ENCODE measurements at places on chromosomes 7 and 10. TPM values are rescaled to one million over a fixed set of nuclear protein-coding genes. Genes with fewer than 3 reads are reported as not detected.
A peak's percentile ranks its signal among the peaks of the same experiment; 100 is the strongest.

The IDI2 gene
- total RNA-seq: not detected

The VWDE gene
- 1.3 TPM for total RNA-seq

The RNF133 gene
- not detected for total RNA-seq

The ZNF727 gene
- 0.29 TPM for total RNA-seq

The ATRNL1 gene
- total RNA-seq: not detected

DNA sequence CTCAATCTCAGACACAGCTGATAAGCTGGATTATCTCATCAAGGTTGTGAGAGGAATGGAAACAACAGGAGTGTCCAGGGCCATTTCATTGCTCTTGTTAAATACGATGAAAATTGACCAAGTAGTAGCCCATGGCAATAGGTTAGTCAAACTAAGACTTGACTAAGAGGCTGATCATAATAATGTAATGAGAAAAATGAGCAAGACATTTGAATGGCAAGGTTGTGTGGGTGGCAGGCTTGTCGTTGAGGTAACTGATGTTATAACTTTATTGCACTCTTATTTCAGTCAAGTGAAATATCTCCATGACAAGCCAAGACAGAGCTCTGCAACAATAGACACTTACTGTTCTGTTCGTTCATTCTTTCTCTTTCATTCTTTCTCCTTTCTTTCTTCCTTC is 532.0 kb downstream of the GATA3 start:
- DNase-seq: no peak

DNA sequence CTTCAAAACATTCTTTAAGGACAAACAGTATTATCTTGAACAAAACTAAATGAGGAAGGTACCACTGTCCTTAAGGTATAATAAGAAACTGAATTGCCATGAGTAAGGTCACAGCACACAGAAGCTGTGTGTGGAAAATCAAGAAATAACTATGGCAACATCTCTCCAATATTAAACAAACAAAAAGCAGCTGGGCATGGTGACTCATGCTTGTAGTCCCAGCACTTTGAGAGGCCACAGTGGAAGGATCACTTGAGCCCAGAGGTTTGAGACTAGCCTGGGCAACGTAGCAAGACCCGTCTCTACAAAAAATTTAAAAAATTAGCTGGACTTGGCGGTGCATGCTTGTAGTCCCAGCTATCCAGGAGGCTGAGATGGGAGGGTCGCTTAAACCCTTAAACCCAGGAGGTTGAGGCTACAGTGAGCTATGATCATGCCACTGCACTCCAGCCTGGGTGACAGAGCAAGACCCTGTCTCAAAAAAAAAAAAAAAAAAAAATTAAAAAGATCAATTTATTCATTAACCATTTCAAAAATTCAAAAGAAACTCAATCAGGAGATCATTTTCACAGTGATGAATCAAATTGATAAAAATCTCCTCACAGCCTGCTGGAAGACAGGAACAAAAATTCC is 195.4 kb downstream of the SKIDA1 start:
- no peak for DNase-seq

DNA sequence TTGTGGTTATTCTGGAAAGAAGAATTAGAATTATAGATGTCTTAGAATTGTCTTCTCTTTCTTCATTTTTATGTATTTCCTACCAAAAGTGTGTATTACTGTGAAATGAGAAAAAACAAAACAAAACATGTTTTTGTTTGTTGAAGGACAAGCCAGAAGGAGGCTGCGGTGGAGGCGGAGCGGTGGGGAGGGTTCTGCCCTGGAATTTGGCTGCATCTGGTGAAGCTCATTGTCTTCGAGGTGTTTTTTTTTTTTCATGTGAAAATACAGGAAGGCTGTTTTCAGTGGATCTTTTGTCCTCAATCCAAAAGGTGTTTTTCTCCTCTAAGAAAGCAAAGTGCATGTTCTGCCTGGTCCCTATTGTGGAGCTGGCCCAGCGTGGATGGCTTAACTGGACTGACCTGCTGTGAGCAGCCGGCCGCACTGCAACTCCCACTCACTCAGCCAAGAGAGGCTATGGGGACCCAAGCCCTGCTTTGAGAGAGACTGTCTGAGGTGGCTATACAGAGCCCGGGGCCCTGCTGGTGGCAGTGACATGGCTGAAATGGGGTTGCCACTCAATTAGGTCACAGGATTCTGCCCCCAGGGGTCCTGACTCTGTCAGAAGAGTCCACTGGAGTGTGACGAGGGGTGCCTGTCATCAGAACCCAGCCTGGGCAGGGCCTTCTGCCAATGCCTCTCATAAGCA is 184.9 kb upstream of the MKI67 start:
- DNase-seq: no peak

- DNase-seq: no peak
These were observed 221.8 kb upstream of the TMEM72 start for GRCh38 chr10:44689368-44689767.

DNA sequence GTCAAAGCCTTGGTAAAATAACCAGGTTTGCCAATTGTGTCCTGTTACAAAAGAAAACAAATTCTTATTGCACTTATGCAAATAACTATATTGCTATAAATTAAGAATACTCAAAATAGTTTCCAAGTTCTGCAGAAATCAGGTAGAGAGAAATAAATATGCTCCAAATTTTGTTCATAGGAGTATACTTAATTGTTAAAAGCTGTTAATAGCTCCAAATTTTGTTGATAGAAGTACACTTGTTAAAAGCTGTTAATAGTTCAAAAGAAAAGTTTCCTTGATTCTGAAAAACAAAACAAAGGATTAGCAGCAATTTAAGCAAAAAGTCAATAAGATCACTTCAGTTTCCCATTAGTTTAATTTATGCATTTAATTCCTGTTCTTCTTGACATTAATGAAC is 46.4 kb upstream of the ZNF138 start:
- no peak for DNase-seq

DNA sequence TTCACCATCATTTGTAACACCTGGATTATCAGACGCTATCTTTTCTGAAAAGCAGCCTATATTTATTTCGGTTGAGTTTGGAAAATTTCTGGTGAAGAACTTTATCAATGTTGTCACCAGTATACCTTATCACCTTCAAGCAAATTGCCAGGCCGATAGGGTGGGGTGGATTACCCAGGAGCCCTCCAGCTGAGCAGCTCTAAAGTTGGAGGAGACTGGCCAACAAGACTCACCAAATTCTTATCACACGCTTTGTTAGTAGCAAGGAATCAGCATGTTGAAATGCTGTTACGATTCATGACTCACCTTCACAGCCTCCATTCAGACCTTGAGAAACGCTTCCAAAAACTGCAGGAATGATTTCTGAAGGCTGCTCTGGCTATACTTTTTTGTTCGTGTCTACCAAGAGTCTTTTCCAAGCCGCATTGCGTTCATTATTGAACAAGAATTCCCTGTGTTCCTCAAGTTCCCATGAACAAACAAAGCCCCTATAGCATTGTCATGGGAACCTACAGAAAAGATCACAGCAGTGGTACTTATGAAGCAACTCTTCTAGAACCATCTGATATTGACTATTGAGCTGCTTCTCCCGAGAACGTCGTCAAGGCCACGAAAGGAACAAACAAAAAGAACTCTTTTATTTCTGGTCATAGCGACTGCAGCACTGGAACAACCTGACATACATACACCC is 291.4 kb downstream of the SFMBT2 start:
- DNase-seq: no peak

DNA sequence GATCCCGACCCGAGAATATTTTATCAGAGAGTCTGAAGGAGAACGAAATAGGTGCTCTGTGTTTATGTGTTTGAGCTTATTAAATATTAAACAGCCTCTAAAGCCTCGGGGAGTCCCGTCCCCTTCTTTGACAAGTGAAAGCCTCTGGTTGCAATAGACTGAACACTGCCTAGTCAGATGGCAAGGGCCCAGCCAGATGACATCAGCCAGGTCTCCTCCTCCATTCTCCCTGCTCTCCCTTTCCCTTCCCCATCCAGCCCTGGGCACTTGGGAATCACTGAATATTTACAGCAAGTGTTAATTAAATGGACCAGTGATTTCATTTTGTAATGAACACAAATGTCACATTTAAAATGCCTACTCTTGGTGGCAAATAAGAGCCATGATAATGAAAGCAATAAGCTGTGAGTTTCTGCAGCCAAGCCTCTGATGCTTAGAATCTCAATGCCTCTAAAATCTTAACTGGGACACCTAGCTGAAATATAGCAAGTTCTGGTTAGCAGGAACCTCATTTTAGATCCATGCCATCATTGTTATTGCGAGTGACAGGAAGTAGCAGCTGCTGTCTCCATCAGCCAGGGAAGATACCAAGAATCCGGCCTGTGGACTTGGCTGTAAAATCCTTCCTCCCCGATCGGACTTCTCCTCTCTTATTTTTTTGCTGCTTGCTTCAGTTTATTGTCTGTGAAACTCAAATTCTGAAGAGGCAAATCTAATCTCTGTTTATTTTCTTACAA is 202.1 kb downstream of the PRPF18 start:
- no peak for DNase-seq

DNA sequence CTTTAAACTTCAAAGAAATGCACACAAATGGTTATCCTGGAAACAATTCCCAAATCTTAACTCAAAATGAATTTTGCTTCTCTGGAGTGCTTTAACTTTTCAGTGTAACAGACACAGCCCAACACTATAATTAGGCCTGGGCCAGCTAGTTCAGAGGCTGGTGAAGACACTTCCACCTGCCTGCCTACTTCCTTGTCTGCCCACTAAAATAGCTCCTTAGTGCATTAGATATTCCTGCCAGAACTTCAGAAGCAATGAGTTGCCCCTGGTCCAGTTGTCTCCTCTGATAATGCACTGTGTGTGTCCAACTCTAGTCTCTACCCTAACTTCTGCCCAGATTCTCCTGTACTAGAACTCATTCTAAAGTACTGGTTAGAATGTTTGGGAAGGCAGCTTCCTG is 150.9 kb upstream of the PRSS58 start:
- no peak for DNase-seq

DNA sequence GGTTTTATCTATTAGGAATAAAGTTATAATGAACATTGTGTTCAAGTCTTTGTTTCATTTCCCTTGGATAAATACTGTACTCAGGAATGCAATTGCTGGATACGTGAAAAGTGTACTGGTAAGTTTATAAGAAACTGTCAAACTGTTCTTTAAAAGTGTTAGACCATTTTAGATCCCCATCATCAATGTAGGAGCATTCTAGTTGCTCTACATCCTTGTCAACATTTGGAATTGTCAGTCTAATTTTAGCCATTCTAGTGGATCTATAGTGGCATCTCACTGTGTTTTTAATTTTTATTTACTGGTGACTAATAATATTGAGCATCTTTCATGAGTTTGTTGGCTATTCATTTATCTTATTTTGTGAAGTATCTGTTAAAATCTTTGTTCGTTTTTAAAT is 354.0 kb upstream of the NRP1 start:
- no peak for DNase-seq

- peak; percentile 24 for DNase-seq
These were observed 5.1 kb upstream of the BAZ1B start for GRCh38 chr7:73526896-73527821.

DNA sequence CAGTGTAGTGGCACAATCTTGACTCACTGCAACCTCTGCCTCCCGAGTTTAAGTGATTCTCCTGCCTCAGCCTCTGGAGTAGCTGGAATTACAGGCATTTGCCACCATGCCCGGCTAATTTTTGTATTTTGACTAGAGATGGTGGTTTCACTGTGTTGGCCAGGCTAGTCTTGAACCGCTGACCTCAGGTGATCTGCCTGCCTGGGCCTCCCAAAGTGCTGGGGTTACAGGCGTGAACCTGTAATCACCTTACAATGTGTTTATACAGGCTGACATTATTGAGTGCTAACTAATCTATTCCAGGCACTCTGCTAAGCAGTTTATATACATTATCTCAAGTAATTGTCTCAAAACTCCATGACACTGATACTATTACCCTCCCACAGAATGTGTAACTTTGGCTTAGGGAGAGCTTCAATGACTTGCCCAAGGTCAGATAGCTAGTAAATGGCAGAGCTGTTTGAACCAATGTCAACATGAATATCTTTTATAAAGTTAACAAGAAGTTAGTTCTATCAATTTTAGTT is 36.8 kb downstream of the KIFBP start:
- no peak for DNase-seq
